Stimulated activated CD4-positive, alpha-beta T cell treated with anti-CD3 and anti-CD28 coated beads, Interleukin-2, amount 100 ng/mL, for 24 hours (primary cell): ENCODE measurements at places on chromosomes 2 and 18.

DNA sequence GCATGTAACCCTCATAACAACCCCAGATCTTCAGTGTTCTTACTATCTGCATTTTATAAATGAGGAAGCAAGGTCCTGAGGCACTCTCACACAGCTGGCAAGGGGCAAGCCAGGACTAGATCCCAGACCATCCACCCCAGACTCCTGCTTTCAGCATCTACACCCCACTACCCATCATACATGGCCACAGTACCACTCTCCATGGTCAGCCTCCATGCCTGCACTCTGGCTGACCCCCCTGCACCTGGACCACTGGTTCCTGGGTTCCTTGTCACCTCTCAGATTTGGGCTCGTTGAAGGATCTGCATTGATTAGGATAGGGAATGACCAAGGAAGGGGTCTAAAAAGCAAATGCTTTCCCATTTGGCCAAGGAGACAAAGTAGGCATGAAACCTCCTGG is 36.0 kb upstream of the TEX51 start:
- DNase-seq = peak; percentile 4

- no peak for DNase-seq
Measured at GRCh38 chr18:59681521-59682004, 15.7 kb downstream of the CCBE1 start.

DNA sequence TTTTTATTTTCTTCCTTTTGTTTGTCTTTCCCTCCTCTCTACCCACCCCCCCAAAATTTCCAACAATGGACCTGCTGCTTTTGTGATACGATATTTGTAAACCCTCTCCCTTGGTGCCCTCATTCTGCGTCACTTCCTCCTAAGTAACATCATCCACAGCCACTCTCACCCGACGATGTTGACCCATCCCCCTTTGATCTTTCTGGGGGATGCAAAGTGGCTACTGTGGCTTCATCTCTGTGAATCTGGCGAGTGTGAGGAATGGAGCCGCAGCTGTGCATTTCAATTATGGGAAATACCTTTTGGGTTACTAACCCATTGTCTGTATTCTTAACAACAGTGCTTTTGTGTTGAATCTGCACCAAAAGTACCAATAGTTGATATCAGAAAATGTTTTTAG is 19.4 kb downstream of the ANTXR1 start:
- DNase-seq = no peak

DNA sequence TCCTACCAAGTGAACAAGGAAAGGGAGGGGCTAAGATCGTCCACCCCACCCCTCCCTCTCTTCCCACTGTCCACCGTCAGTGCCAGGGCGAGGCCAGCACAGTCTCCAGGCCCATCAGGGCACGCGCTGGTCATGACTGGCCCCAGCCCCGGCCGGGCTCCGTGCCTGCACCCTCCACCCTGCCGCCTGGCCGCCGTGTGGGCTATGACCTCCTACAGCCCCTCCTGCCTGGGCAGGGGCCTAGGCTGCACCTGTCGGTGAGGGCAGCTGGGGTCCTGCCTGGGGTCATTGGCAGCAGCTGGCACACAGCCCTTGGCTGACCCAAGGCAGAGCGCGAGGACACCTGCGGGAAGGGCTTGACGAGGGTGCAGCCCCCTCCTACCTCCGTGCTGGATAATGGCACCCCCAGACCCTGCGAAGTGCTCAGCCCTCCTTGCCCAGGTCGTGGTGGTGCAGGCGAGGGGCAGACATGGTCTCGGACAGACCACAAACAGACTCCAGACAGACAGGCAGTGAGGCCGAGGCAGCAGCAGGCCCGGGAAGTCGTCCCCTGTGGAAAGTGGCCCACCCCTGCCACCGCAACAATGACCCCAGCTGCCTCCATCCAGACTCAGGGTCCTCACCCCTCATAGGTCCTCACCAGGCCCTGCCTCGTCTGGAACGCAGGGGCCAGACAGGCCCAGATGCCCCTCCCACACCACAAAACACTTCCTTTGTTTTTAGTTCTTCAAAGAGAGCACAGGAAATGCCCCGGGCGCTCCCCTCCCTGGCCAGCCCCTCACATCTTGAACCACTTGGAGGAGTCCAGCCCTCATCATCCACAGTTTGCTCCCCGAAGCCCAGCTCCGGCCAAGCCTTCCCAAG is 43.1 kb upstream of the GPC1 start:
- DNase-seq = no peak

- DNase-seq = no peak
Measured at GRCh38 chr2:54065411-54065810, 50.0 kb upstream of the ACYP2 start.

GRCh38 chr2:240149943-240150784 is 9.7 kb upstream of the OTOS start:
- DNase-seq = peak; percentile 52

DNA sequence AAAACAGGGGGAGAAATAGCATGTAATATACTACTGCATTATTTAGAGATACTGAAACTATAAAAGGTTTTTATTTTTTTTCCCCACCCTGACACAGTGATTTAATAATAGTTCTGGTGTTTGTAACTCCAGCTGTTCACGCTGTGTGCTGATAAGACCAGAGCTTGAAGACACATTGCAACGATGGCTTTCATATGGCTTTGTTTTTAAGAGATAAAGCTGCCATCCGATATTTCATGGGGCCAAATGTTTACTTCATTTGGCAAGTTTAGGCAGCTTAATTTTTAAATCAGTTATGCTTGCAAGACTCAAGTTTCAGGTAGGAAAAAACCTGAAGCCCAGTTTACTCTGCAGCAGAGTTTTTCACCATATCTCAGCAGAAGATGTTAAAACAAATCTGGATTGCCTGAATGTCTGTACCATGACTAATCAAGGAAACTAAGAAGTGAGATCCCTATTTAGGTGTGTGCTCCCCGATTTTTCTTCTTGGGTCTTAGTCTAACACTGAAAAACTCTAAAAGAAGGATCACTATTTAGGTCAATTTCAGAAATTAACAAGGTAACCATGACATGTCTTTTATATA is 508.6 kb downstream of the PARD3B start:
- DNase-seq = no peak

DNA sequence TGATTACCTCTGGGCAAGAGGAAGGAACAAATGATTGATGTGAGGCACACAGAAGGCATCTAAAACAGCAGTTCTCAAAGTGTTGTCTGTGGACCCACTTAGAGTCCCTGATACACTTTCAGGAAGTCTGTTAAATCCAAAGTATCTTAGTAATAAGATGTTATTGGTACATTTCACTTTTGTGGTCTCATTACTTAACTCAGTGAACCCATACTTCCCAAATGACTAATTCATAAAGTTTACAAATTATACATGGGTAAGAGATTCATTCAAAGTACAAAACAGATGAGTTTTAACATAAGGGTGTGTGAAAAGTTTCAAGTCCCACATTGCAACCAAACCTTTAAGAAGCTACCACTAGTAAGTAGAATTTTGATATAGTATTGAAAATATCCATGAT is 440.5 kb downstream of the NUP35 start:
- DNase-seq = no peak

DNA sequence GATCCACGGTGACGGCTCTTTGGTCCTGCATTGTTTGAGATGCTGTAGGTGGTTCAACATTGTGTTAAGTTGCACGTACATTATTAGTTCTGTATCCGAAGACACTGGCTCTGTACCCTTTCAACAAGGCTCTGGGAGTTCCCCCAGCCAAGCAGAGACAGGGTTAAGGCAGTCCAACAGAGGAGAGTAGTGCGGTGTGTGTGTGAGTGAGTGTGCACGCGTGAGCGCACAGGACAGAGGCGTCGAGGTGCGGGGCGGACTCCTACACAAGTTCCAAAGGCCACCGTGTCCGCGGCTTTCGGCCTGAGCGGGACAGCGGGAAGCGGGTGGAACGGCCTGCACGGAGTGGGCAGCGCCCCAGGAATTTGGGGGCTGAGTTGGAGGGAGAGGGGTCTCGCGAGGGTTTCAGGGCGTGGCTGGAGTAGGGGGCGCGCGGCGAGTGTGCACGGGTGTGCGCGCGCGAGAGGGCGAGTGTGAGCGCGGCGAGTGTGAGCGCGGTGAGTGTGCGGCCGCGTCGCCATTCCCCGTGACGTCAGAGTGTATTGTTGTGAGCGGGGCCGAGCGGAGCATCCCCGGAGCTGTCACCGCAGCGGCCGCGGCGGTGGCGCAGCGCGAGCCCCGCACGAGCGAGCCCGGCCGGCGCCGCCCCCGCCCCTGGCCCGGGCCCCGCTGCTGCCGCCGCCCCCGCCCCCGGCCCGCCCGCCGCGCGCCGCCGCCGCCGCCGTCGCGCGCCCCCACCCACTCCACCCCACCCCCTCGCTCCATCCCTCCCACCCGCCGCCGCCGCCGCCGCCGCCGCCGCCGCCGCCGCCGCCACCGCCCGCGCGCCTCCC is at the start of gene ASXL3:
TSS of gene ASXL3 (plus strand) at position 535 of the 833 bp plus-strand sequence. CDS start 413 bp downstream, outside the sequence.
- peak; percentile 0 for DNase-seq

- DNase-seq = no peak
Measured at GRCh38 chr2:235551965-235552364, 58.1 kb downstream of the AGAP1 start.

GRCh38 chr2:160194946-160195345 is 5.1 kb downstream of the ITGB6 start:
- DNase-seq = no peak

DNA sequence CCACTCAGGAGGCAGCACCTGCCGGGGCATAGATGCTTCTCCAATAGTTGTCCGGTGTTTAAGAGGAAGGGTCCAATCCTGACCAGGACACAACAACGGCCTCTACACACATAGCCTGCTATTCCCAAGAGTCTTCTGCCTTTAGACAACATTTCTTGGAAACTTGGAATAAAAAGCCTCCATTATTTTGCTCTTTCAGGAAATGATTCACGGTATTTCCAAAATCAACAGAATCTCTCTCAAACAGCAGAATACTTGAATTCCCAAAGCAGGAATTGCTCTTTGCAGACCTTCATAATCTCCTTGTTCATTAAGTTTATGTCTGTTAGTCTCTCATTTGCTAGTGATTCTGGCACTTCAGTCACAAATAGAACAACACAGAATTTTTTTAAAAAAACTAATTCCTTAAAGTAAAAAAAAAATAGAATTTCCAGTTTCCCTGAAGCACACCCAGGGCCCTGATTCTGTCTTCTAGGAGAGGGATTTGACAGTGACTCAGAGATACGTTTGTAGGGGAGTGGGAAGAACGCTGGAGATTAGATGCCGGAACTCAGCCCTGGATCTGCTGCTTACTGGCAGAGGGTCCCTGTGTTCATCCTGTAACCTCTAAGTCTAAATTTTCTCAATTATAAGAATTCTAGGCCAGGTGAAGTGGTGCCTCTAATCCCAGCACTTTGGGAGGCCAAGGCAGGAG is 74.7 kb downstream of the NAB1 start:
- no peak for DNase-seq

- no peak for DNase-seq
Measured at GRCh38 chr2:186780701-186781316, 68.2 kb downstream of the ZSWIM2 start.

DNA sequence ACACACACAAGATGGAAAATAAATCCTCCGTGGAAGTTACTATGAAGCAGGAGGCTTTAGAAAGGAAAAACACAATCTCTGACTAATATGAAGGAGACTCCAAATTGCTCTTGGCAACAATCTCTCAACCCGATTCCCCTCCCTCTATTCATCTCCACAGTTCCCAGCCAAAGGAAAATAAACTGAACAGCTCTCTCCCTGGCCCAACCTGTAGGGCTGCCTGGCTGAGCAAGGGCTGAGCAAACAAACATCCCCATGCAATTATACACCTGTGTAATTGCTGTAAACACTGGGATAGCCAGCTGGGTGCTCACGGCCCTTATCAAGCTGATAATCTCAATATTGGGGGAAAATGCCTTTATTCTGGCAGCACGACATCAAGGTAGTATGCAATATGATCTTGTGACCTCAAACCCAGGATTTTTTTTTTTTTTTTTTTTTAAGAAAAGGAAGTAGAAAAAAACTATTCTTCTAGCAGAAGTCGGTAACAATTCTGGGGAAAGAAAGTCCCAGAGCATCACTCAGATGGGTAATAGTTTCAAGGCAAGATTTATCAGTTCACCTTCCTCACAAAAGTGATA is 203.3 kb upstream of the SMAD2 start:
- DNase-seq = no peak

- no peak for DNase-seq
Measured at GRCh38 chr2:121281107-121281506, 3.9 kb downstream of the TFCP2L1 start.

DNA sequence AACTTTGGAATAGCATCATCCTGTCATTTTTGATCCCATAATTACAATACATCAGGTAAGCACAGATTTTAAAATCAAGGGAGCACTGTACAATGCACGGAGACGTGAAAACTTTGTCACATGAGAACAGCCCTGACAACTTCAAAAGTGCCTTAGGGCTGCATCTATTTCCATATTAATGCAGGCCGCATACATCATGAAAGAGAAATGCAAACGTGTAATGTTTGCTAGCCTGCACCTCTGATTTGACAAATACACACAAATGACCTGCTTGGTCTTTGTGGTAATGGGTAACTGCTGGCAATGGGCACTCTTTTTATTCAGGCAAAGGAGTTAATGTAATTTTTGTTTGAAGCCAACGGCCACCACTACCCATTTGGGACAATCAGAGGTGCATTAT is 202.0 kb upstream of the EPHA4 start:
- no peak for DNase-seq

GRCh38 chr2:9236867-9237266 is 30.3 kb downstream of the ASAP2 start:
- DNase-seq = no peak

- DNase-seq = no peak
Measured at GRCh38 chr2:102636283-102636907, 17.0 kb downstream of the SLC9A2 start.

DNA sequence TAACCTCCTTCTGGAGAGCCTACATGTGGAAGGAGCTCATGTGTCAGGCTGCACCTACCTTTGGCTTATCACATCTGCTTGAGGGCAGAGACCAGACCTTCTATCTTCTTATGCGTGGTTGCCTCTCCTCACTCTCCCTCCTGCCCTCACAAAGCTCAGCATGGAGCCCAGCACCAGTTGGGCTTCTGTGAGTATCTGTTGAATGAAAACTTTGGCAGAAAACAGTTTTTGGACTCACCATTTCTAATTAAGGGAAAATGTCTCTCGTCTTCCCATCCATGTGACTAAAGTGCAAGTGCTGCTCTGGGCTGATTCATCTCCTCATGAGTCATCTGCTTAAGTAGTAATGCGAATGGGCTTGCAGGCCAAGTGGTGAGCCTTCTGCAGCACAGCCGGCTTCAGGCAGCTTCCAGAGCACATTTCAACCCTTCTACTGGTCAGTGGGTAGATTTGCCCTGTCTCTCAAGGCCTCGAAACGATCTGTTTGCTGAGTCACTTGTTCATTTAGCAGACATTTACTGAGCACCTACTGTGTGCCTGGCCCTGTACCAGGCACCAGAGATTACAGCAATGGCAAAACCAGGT is 102.6 kb downstream of the VSNL1 start:
- DNase-seq = no peak

GRCh38 chr2:205722283-205722918 is 40.1 kb downstream of the NRP2 start:
- DNase-seq = no peak
